ENCODE measurements at places on chromosomes 2 and 18.

- DNase-seq = no peak
Measured at GRCh38 chr18:13139885-13140450, 78.6 kb upstream of the LDLRAD4 start.

DNA sequence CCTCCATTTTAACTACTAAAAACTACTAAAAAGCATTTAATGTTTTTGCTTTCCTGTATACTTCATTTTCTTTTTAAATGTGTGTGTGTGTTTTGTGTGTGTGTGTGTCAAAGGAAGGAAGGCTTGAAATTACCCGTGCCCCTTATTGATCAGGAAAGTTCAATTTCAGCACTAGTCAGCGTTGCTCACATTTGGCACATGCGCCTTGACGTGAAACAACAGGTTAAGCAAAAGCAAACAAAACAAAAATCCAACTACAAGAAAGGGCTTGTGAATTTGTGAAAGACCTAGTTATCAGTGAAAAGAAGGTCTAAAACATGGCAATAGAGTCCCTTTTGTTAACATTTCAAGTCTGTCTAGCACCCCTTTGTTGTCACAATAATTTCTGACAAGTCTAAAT is 72.5 kb downstream of the KCNH7 start:
- no peak for DNase-seq

DNA sequence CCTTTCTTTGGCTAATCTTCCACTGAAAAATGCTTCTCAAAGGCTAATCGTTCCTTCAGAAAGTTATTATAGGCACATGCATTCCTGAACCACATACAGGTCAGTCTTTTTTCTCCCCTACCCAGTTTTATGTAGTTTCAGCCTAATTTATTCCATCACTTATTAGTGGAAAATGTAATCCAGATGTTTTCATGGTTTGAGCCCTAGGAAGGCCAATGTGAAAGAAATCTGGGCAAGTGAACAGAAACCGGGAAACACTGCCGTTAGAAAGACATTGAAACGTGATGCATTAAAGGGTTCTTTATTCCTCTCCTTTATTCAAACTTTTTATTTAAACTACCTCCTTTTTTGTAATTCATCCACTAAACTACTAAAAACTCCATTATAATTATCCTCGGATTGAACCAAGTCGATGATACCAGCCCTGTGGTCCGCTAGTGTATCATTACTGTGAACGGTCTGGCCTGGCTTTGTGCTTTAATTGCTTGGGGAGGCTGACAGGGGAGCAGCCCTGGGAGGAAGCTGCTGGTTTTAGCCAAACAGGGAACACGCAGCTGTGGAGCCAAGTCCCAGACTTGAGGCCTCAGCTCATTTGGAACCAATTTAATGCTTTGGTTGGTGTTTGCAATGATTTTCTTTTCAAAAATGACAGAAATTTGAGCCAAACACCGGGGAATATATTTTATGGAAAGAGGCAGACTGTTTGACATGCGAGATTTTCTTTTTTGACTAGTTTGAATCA is 149.2 kb downstream of the ARHGAP28 start:
- DNase-seq = no peak

DNA sequence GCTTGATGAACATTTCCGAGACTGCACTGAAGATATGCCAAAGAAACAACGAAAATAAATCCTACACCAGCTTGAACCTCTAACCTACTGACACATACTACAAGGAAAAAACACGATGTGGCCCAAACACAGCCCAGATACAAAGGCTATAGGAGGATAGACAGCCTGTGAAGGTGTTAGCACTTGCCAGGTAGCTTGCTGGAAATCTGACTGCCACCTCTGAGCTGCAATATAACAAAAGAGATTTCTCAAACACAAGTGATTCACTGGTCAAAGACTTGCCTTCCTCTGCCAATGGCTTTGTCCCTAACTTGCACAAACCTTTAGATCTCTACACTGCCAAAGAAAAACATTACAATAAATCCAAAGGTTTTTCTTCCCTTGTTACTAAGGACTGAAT is 21.1 kb downstream of the CFAP210 start:
- DNase-seq = no peak

- no peak for DNase-seq
Measured at GRCh38 chr2:28901841-28902240, 7.4 kb downstream of the WDR43 start.

GRCh38 chr2:4588606-4589005 is 885.2 kb downstream of the DCDC2C start:
- no peak for DNase-seq

- DNase-seq = peak; percentile 18
Measured at GRCh38 chr18:35939138-35939537, 33.3 kb upstream of the RMP24 start.

DNA sequence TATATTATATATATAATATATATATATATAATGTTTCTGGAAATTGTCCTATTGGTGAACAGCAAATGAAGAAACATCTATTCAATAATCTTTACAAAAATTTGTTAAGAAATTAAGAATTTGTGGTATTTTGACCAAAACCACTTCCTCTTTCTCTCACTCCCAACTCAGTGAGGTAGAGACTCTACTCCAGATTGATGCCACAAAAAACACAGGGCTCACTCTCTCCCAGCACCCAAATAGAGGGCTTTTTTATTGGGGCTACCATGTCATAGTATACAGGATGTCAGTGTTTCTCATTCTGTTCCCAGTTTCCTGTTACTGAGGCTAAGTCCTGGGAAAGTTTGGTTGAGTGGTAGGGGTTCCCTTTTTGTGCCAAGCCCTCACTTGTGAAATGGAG is 1155.4 kb downstream of the BCL11A start:
- DNase-seq = peak; percentile 25

GRCh38 chr18:13611601-13612195 is 114.7 kb downstream of the FAM210A start:
- peak; percentile 44 for DNase-seq

- no peak for DNase-seq
Measured at GRCh38 chr2:200962811-200963123, 693 bp downstream of the ORC2 start.

GRCh38 chr18:22337833-22338232 is 79.9 kb downstream of the CTAGE1 start:
- no peak for DNase-seq

- no peak for DNase-seq
Measured at GRCh38 chr2:227813562-227814353, at the start of gene CCL20. Gene CCL20 (plus strand): TSS chr2:227813842. CDS start chr2:227813912, 70 bp downstream.

DNA sequence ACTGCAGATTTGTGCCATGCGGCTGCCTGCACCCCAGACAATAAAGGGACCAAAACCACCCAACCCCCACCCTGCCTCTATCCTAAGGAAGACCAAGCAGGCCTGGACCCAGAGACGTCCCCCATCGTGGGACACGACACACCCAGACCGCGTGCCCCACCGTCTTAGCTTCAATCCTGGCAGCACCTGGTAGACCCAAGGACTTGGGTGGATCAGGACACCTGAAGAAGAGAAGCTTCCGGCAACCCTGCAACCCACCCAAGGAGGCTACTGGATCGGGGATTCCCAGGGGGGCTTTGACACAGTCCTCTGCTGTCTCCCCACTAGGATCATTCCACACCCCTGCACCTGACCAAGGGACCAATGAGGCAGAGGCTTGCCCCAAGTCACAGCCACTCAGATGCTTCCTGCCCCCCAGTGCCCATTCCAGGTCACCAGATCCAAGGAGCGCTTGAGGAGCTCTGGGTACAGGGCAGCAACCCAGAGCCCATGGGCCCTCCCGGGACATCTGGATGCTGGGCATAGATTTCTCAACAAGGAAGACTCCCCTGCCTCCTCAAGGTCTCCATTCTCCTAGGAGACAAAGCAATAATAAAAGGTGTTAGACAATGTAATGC is 3.6 kb downstream of the ALPI start:
- no peak for DNase-seq

GRCh38 chr2:168961450-168962229 is 60.5 kb downstream of the G6PC2 start:
- DNase-seq = peak; percentile 74

GRCh38 chr2:96137321-96138178 is 752 bp downstream of the ASTL start:
- DNase-seq = no peak

GRCh38 chr2:239087046-239087710 is 239.3 kb downstream of the TWIST2 start:
- no peak for DNase-seq

DNA sequence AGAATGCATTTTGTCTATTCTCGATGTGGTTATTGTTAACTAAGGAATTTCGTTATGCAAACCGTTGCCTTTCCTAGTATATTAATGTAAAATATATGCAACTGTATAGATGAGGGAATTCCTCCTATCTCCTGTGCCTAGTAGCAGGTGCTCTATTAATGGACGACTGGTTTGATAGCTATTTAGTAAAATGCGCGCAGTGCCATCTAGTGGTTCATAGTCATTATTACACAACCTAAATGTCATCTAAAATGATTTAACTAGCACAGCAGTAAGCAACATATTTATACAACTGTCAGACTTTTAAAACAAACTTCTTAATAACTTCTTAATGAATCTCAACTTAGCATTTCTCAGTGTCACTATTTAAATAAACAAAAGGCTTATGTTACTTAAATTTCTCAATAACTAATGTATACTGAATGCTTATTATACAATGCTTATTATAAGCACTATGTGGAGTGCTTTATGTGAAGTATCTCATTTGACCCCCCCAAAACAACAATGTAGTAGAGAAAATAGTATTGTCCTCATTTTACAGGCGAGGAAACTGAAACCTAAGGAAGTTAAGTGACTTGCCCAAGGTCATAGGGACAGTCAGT is 77.9 kb downstream of the DTNA start:
- DNase-seq = peak; percentile 47

DNA sequence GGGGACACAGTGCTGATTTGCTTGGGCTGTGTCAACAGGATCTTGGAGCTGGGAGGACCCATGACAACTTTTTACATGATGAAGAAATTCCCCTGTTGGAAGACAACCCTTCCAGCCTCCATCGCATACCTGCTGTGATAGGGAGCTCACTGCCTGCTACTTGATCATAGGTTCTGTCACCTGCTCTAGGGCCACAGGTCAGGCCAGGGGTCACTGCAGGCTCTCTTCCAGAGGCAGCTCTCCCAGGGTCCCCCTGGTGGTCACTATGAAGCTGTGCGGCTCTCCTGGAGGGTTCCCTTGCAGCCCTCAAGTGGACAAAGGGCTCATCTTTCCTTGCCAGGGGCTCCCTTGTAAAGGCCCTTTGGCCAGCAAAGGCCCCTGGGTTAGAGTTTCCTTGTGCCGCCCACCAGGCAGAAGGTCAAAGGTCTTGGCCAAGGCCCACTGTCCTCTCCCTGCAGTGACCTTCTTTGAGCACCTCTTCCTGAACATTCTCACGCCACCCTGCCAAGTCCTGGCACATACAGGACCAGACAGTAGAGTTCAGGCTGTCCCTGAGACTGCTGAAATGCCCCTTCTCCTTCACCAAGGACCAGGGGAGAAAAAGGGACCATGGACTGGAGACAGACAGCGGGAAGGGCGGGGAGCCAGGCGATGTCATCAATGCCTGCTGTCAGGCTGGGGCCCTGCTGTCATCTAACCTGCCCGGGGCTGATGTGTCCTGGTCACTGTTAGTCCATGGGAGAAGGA is 345.1 kb downstream of the DYSF start:
- peak; percentile 40 for DNase-seq

DNA sequence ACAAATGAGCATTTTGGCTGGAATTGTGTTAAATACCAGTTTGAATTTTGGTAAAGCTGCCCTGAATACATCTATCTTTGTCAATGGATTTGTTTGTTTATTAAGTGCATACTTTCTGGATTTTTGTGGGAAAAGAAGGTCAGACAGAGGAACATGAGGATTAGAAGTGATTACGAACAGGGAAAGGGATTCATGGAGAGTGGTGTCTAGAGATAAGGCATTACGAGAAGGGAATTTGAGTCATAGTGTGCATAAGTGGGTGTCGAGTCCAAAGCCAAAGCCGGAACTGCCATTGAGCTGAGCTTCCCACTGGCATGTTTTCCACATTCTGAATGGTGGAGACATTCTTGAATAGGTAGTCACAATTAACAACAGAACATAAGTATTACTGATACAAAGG is 68.9 kb upstream of the EFEMP1 start:
- no peak for DNase-seq

DNA sequence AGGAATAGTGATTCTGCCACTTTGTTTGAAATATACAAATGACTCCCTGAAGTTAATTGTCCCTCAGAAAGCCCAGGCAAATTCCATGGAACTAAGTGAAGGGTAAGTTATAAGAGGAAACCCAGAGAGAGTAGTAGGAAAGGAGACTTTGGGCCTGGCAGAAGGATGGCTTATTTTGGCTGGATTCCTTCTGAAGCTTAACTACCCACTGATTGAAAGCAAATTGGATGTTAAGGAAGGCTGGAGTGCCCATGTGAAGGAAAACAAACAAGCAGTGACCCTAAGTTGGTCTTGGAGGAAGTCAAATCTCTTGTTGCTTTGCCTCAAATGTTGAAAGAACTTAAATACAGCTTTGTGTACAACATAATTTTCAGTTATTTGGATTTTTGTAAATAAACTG is 1106.4 kb upstream of the ZEB2 start:
- no peak for DNase-seq

GRCh38 chr18:48913201-48913600 is 37.6 kb downstream of the SMAD7 start:
- DNase-seq = no peak

GRCh38 chr2:159003555-159003954 is 35.1 kb downstream of the TANC1 start:
- DNase-seq = no peak

- no peak for DNase-seq
Measured at GRCh38 chr2:150378686-150379085, 108.8 kb downstream of the RND3 start.

- DNase-seq = no peak
Measured at GRCh38 chr2:219658874-219659273, 31.4 kb downstream of the SLC4A3 start.

DNA sequence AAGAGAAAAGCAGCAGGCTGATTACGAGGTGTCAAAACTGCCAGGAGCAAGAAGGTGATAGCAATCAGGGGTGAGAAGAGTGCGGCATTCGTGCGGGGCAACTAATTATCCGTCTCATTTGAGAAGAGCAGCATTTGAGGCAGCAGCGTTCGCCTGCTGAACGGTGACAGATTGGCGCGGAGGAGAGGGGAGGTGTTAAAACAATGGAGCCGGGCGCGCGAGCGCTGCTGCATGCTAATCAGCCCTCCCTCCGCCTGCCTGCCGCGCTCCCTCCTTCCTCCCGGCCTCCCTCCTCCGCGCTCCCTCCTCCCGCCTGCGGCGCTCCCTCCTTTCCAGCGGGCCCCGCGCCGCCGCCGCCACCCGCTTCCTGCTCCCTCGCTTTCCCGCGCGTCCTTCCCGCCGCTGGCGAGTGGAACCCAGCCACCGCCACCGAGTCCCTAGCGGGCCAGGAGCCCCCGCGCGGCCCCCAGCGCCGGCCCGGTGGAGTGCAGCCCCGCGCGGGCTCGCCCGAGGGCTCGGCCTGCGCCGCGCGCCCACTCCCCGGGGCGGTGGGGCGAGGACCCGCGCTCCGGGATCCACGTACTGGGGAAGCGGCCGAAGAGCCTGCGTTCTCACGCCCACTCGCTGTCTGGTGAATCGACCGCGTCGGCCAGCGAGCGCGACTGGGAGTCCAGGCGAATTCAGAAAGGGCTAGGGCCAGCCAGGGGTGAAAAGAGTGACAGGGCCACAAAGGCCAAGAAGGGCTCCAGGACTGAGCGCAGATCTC is 69.5 kb upstream of the PSMD14 start:
- peak; percentile 10 for DNase-seq

All from MV-4-11 (cell line).